Cortex of kidney (tissue), 1 donor: ENCODE measurements at places on chromosomes 12 and 14.

DNA sequence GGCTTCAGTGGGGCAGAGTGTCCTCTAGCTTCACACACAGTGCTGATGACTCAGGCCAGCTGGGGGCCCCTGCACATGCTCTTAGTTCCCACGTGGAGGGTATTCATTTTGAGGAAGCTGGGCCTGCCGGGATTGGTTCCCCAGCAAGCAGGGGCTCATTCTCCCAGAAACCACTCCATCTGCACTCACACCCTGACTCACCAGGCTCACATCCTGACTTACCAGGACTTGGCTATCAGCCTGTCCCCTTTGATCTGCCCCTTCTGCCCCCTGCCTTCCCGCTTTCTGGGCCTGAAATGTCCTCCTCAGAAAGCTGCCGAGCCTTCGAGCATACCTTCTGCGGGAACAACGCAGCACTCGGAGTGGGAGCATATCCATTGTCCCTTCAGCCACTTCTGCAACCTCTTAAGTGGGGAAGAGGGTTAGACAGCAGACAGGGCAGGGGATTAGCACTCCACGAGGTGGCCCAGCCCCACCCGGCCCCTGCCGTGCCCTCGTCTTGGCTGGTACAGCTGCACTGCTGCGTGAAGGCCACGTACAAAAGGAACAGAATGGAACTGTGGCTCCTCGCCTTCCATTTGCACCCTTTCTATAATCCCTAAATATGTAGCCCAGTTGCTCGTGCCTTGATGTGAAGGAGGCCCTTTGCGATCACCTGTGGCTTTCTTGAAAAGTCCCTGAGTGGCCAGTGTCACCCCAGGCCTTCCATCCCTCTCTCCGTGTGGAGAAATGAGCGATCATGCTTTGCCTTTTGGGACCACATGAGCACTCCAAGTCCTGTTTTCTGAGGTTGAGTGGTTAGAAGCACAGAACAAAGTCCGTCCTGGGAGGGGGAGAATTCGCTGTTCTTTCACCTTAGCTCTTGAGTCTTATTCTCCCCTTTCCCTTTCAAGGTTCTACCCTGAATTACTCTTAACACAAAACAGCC is 26.1 kb downstream of the TPCN1 start:
- no peak for DNase-seq

DNA sequence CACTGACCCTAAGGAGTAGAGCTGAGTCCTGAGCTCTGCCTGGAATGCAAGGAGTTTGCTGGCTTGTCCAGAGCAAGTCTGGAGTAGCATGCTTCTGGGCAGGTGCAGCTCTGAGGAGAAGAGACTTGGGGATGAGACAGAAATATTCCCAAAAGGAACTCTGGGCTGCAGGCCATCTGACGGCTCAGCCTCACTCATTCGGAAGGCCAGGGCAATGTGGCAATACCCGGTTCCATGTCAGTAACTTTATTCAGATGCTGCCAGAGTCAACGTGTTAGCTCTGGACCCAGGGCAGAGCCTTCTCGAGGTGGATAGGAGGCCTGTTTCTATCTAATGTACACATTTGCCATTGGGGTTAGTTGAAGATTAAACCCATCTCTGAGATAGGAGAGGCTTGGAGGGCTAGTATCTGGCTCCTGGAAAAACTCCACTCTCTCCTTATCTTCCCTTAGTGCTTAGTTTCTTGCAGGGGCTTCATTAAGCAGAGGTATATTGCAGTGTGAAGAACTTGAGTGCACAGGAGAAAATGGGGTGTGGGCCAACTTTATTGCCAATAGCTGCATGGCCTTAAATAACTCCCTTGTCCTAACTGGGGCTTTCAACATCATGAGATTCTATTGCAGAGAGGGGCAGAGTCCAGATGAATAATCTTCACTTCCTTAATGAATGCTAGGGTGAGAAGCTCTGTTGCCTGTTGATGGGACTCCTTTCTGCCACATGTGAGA is 65.6 kb downstream of the NTF3 start:
- no peak for DNase-seq

DNA sequence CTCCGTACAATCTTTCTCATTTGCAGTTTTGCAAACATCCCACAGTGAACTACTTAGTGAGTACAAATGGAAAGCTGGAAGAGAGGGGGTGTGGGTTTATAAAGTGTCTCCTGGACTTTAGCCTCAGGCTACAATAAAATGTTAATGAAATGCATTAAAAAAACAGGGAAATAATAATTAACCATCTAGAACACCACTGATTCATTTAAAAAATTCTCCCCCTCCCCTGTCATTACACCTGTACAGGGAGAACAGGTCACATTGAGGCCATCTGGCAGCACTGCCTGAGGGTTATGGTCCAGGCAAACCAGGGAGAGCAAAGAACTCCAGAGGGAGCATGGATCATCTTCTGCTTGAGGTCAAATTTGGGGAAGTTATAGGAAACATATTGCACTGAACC is 96.3 kb downstream of the TSPAN8 start:
- no peak for DNase-seq

DNA sequence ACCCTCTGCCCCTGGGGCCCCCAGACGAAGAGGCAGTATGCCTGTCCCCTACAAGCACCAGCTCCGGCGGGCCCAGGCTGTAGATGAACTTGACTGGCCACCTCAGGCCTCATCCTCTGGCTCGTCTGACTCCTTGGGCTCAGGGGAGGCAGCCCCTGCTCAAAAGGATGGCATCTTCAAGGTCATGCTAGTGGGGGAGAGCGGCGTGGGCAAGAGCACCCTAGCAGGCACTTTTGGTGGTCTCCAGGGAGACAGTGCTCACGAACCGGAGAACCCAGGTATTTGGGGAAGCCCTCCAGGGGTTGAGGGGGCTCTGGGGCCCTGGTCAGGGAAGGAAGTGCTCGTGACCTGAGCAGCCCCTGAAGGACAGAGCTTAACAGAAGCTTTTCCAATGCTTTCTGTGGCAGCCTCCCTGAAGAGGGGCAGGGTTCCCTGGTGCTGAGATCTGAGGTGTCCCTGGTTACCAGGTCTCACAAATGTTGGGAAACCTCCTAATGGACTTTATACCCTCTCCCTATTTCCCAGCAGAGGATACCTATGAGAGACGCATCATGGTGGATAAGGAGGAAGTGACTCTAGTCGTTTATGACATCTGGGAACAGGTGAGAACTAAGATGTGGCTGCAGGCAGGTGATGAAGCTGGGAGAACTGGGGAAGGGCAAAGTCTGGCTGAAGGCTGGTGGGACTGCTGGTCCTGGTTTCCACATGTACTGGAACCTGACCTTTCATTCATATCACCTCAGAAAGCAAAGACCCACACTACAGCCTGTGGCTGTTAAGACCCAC is 1.9 kb downstream of the REM2 start:
- no peak for DNase-seq

- DNase-seq: no peak
These were observed 107.9 kb upstream of the WSCD2 start for GRCh38 chr12:108021141-108021540.
